Stimulated activated CD4-positive, alpha-beta T cell treated with anti-CD3 and anti-CD28 coated beads, Interleukin-1b, Interleukin-23, amount 100 ng/mL, for 1 hour (primary cell): ENCODE measurements at places on chromosomes 7 and 10.

GRCh38 chr7:98202367-98203195 is 8.7 kb upstream of the BHLHA15 start:
- peak; percentile 10 for DNase-seq

GRCh38 chr7:13989126-13989948 is at the start of gene ETV1:
Gene ETV1, minus strand, starts transcription at chr7:13989666. Its CDS starts 614 bp downstream, at chr7:13989052.
- DNase-seq, result no peak

DNA sequence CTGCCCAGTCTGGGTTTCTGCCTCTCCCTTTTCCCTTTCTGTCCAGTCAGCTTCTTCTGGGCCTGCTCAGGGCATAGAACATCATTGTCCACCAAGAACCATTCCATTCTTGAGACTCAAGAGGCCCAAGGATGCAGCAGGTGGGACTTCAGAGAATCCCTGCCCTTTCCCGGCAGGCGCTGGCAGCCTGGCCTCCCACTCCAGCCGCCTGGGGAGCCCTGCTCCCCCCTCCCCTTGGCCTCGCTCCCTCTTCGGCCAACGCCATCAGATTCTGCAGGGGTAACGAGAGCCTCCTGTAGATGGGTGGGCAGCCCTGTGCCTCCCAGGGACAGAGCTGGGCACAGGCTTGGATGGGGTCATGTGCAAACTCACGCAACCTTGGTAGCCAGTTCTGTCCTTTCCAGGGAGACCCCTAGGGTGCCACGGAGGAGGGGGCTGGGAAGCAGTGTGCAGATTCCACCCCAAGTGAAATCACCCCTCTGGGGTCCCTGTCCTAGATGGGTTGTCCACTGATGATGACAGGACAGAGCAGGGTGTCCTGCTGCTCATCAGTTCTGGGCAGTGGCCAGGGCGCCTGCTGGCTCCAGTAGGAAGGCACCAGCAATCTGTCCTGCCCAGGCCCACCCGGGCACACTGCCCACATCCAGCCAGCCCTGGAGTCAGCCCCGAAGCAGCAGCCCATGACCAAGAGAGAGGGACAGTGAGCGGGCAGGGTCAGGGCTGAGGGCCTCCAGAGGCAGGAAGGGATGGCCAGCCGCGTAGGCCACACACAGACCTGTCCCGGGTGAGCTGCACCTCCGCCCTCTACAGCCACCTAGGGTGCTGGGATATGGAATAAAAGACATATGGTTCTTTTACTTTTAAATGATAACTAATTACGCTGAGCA is 47.7 kb downstream of the RASGEF1A start:
- DNase-seq, result no peak

GRCh38 chr10:30345611-30346010 is 3.5 kb downstream of the MTPAP start:
- no peak for DNase-seq

DNA sequence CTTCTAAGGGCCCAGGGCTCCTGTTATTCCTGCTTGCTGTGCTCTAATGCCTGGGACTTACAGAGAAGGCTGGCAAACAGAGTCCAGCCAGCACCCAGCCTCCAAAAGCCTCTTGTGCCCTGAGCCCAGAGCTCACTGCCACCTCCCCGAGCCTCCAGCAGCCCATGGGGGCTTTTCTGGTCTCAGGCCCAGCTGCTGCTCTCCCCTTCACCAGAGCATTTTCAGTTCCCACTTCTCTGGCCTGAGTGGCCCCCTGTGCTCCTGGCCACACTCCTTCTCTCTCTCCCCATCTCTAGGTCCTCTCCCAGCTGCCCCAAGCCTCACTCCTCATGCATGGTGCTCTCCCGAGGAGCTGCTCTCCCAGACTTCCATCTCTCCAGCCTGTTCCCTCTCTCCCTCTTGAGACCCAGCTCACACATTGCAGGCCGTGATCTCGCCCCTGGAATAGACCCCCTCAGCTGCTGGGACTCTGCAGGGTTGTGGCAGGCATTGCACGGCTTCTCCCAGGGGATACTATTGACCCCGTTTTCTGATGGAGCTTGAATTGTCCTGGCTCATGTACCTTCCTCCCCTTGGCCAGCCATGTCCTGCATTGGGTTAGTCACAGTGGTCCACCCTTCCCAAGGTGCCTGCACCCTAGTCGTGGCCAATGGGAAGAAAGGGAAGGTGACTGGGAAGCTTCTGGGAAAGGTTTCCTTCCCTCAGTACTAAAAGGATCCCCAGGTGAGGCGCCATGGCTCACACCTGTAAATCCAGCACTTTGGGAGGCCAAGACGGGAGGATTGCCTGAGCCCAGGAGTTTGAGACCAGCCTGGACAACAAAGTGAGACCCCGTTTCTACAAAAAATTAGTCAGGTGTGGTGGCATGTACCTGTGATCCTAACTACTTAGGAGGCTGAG is 9.0 kb upstream of the RASSF4 start:
- no peak for DNase-seq

- no peak for DNase-seq
Measured at GRCh38 chr7:66737667-66738066, 2.9 kb upstream of the RABGEF1 start.

DNA sequence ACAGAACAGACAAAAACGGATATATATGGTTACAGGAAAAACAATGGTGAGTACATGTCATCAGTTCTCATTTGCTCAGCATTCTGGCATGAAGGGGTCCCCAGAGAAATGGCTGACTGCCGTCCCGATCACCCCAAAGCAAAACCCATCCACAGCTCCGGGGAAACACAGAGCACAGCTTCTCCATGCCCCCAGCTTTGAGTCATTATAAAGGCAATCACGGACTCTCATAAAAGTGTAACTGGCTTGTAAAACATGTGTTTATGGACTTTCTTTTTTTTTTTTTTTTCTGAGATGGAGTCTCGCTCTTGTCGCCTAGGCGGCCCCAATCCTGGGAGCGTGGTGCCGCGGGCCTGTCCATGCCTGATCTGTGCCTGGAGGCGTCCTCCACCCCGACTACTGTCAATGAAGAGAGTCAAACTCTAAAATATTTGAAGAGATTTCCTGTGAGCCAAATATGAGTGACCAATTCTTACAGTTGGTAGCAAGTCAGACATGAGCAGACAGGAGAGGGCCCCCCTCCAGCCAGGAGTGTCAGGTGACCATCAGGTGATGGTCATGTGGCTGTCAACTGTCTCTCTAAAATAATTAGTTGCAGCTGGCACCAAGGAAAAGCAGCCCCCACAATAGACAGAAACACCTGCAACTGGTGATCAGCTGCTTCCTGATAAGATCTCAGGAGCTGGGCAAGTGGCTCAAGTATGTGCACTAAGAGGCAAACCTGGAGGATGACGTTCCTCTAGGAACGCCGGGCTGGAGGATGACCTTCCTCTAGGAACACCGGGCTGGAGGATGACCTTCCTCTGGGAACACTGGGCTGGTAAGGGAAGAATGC is 21.7 kb upstream of the NOM1 start:
- no peak for DNase-seq

- DNase-seq, result no peak
Measured at GRCh38 chr10:70508912-70509756, 30.6 kb downstream of the PALD1 start.

GRCh38 chr7:26991796-26992195 is 104.0 kb downstream of the HOXA1 start:
- DNase-seq, result no peak

DNA sequence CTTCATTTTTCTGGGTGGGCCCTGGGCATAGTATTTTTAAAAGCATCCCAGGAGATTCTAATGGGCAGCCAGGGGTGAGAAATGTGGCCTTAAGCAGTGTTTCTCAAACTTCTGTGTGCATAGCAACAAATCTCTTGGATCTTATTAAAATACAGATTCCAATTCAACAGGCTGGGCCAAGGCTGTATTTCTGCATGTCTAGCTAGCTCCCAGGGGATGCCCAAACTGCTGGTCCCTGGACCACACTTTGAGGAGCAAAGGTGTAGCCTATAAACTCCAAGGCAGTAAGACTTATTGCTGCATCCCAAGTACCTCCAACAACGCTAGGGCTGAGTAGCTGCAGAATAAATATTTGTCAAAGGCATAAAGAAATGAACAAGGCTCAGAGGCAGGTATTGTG is 292.9 kb upstream of the ZMIZ1 start:
- DNase-seq, result no peak

- no peak for DNase-seq
Measured at GRCh38 chr7:108525327-108525984, 479 bp downstream of the PNPLA8 start.

- DNase-seq, result no peak
Measured at GRCh38 chr7:56105508-56105907, 768 bp downstream of the CHCHD2 start.

DNA sequence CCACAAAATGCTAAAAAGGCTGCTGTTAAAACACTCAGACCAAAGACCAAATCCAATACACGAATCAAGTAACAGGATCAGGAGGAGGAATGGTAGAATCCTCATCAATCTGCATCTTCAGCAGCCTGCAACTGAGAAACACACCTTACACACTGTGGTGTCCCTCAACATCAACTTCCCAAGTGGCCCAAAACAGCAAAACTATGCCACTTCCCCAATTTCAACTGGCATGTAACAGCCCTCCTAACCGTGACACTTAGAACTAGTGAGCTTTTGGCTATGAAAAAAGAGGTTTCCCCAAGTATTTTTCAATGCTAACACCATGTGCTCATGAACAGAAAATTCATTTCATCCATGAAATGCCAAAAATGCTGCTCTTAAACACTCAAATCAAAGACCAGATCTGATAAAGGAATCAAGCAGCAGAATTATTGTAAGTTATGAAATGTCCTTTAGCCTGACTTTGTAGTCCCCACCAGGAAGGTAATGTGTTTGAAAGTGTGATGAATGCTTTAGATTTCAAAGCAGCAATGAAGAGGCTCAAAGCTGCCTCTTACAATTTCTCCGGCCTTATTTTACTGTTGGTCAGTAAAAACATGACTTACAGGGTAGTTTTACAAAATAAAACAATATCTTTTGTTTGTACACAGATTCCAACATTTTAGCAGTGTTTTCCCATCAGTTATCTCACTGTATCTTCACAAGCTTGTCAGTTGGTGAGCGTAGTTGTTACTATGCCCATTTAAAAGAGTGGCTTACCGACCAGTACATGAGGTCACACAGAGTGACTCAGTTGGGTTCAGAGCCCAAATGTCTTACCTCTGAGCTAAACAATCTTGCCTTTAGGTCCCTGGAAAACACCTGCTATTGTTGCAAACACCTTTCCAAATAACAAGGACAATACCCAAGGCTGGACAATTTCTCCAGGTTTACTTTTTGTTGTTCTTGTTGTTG is 65.7 kb upstream of the ASAH2 start:
- no peak for DNase-seq

DNA sequence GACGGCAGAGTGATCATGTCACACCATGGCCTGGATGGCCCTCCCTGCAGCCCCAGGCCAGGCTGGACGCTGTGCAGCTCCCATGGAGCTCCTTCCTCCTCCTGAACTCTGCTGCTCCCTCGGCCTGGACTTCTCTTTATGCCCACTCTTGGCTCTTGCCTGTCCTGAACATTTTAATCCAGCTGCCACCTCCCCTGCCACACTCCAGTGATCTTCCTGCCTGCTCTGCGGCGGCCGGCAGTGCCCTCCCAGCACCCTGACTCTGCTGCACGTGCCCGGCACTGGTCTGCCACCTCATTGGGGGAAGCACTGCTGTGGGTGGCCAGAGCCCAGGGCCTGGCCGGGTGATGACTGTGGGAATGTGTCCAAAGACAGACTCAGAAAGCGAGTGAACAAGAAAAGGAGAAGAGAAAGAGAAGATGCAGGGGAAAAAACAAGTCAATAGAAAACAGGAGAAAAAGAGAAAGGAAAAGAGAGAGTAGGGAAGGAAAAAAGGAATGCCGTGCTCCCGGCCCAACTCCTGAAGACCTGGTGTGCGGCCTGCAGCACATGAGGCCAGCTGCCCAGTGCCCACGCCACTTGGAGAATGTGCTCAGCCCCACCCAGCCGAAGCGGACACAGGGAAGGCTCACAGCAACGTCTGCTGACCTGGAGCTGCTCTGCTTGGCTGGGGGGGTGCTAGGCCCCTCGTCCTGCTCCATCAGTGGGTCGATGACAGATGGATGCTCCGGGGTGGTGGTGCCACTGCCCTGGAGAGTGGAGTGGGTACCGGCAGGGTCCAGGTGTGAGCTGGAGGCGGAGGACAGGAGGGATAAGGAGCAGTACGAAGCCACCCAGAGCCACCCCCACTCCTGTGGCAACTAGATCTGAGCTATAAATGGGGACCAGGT is 115.9 kb downstream of the DLG5 start:
- no peak for DNase-seq

- DNase-seq, result no peak
Measured at GRCh38 chr10:129760003-129760315, 204.1 kb downstream of the EBF3 start.

GRCh38 chr10:112448888-112449287 is 1.9 kb downstream of the VTI1A start:
- no peak for DNase-seq

DNA sequence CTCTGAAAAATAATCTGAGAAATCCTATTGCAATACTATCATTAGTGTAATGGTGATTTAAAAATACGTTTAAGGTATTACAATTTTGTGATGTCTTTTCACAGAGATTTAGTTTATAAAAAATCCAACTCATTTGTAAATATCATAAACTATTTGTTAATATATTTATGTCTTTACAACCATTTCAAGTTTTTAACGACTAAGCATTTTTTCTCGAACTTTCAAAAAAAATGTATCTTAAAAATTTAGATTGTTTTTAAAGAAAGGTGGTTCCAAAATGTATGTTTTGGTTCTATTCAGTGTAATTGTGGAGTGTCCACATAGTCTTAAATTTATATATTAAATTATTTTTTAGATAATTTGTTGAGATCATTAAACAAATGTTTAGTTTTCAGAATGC is 134.2 kb upstream of the TEX47 start:
- DNase-seq, result no peak

- no peak for DNase-seq
Measured at GRCh38 chr10:116925056-116925455, 75.8 kb downstream of the ENO4 start.

DNA sequence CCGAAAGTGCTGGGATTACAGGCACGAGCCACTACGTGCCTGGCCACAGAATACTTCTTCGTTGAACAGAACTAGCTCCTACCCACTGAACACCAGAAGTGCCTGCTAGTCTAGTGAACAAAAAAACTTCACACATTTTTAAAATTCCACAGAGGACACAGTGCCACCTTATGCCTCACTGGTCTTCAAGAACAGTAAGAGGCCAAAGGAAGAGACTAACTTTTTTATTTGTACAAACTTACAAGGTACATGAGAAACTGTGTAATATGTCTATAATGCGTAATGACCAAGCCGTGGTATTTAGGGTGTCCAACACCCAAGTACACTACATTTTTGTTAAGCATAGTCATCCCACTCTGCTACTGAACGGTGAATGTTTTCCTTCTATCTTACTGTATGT is 144.4 kb upstream of the PTER start:
- no peak for DNase-seq

- DNase-seq, result no peak
Measured at GRCh38 chr10:131701131-131701947, 199.5 kb upstream of the PPP2R2D start.

- no peak for DNase-seq
Measured at GRCh38 chr10:55485827-55486226, 684.8 kb upstream of the PCDH15 start.

- DNase-seq, result no peak
Measured at GRCh38 chr10:104614245-104614831, 26.8 kb upstream of the SORCS3 start.

- DNase-seq, result no peak
Measured at GRCh38 chr10:45261946-45262345, 53.5 kb downstream of the OR13A1 start.
